Activated T-cell treated with anti-CD3 and anti-CD28 coated beads, Interleukin-2, amount 50 U/mL, for 1 hour (primary cell): ENCODE measurements at places on chromosomes 1 and 21.
A peak's percentile ranks its signal among the peaks of the same experiment; 100 is the strongest.

- no peak for DNase-seq
Measured at GRCh38 chr21:15171546-15171945, 106.7 kb upstream of the NRIP1 start.

GRCh38 chr21:31879911-31880310, 7.1 kb downstream of the HUNK start:
- no peak for DNase-seq

DNA sequence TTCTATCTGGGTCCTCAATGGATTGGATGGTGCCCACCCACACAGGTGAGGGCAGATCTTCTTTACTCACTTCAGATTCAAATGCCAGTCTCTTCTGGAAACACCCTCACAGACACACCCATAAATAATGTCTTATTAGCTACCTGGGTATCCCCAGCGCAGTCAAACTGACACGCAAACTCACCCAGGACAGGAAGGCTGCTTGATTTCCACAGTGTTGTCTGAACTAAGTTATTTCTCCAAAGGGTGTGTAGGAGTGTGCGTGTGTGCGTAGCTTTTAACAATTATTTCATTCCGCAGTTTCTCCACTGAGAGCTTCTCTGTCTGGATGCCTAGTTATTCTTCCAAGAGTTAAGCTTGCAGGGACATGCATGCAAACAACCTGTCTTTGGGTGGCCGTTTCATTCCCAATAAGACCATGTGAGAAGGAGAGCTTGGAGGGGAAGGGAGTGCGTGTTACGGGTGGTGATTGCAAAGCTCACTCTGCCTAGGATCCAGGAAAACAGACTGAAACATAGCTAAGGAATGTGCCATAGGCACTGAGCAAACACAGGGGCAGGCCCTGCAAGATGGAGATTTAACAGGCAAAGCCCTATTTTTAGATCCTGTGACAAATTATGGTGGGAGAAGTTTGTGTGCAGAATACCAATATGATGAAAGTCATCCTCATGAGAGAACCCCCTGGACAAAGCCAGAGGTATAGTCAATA, 269.7 kb downstream of the DYRK1A start:
- DNase-seq, result no peak

DNA sequence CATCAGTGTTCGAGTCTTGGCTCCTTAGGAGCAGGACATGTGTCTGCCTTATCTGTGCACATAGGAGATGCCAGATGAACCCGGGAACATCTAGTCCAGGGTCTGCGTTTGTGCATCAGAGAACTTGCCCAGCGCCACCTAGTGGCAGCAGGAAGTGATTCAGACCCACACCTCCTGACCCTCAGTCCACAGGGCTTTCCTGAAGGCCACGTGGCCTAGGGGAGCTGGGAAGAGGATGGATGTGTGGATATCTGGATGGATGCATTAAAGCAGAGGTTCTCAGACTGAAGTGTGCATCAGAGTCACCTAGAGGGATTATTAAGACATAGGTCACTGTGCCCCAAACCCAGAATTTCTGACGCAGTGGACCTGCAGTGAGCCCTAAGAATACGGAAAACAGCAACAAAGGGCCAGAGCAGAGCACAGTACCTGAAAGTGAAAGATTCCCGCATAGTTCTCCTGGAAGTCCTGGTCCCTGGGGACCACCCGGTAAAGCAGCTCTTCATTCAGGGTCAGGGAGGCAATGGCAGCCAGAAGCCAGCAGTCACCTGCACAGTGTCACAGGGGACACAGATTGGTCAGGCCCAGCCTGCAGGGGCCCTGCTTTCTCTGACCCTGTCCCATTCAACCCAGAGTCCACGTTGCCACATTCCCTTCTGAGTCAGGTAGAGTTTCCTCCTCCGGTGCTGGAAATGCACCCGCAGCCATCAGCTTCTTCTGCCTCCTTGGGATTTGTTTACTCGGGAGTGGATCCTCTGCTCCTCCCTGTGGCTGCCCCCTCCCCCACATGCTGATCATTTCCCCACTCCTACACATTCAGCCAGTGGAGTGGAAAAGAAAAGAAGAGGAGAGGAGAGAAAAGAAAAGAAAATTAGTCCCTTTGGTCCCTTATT, 37.0 kb downstream of the CAPN8 start:
- DNase-seq, result peak; percentile 40

- no peak for DNase-seq
Measured at GRCh38 chr1:100246738-100247137, 2.9 kb downstream of the DBT start.

DNA sequence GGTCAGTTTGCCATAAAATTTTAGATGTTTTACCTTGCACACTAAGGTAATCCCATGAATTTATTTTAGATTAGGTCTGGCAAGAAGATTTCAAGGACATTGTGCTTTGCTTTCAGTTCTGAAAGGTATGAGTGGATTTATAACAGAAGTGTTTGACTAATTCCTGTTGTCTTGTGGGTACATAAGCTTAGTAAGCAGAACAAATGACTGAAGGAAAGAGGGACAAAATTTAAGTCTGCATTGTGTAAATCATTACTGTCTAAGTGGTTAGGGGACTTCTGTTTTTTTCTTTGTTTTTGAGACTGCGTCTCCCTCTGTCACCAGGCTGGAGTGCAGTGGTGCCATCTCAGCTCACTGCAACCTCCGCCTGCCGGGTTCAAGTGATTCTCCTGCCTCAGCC, 60.1 kb downstream of the PKN2 start:
- no peak for DNase-seq

- DNase-seq, result no peak
Measured at GRCh38 chr21:42056468-42056867, 14.6 kb upstream of the UMODL1 start.
